H9 (cell line): ENCODE measurements at places on chromosomes 1 and 21. TPM values are rescaled to one million over a fixed set of nuclear protein-coding genes. Genes with fewer than 3 reads are reported as not detected.
A peak's percentile ranks its signal among the peaks of the same experiment; 100 is the strongest.

The TNFAIP8L2 gene
- not detected in 2 replicates for total RNA-seq

The KPRP gene
- total RNA-seq, result not detected in 2 replicates

The INTS11 gene
- 138 and 139 TPM in 2 replicates for total RNA-seq

The LAMC2 gene
- 6.8 and 7.4 TPM in 2 replicates for total RNA-seq

The NUDT4B gene
- total RNA-seq, result not detected in 2 replicates

DNA sequence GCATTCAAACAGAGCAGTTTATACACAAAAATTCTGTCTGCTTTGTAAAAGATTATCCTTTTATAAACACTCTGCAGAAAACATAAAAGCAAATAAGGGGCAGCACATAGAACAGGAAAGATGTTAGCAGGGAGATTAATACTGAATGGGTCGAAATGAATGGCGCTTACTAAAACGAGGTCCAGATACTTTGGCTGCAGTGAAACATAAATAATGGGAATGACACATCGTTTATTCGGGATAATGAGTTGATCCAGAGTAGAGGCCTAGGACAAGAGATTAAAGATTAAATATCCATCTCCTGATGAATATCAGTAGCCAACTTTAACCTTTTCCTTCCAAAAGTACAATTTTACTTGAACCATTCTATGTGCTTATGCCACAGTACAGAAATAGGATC is 54.4 kb upstream of the PROX1 start:
- H3K4me3 ChIP-seq, result no peak overlapping the region
- H3K27ac ChIP-seq, result no peak overlapping the region
- H3K4me1 ChIP-seq, result no peaks in the 10 kb centered on the region
- H3K36me3 ChIP-seq, result no peaks in the 10 kb centered on the region

- H3K4me1 ChIP-seq, result no peaks in the 10 kb centered on the region
- H3K4me3 ChIP-seq, result no peak overlapping the region
- no peaks in the 10 kb centered on the region for H3K27me3 ChIP-seq
Measured at GRCh38 chr1:218250492-218250891, 34.6 kb upstream of the RRP15 start.

- H3K27me3 ChIP-seq, result no peaks in the 10 kb centered on the region
- no peak for DNase-seq
- no peaks in the 10 kb centered on the region; the same call in 2 of the 3 replicates for H3K36me3 ChIP-seq
- no peak overlapping the region for H3K27ac ChIP-seq
Measured at GRCh38 chr1:27137544-27138075, 17.3 kb downstream of the SLC9A1 start.

- H3K36me3 ChIP-seq, result no peaks in the 10 kb centered on the region
- H3K27ac ChIP-seq, result no peak within 1 kb of the TSS
- DNase-seq, result no peak
- H3K27me3 ChIP-seq, result no peaks in the 10 kb centered on the region
- H3K4me3 ChIP-seq, result no peak within 1 kb of the TSS
Measured at GRCh38 chr1:192575499-192576189, at the start of gene RGS1. Gene RGS1, plus strand, starts transcription at chr1:192575773. Its CDS starts 20 bp downstream, at chr1:192575793.

DNA sequence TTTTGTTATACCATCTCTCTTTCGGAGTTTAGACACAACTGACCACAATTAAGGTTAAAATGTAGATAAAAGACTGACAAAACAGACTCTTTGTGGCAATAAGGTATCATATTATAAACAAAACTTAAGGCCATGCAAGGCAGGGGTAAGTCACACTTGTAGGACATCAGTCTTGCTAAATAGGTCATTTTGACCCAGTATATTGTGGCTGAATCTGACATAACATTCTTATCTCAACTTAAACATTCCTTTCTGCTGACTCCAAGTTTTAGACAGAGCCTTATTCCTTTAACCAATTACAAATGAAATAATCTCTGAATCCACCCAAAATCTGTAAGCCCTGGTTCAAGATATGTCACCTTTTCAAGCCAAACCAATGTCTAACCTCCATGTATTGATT is 733.4 kb upstream of the B3GALT2 start:
- H3K27ac ChIP-seq, result no peak overlapping the region
- H3K36me3 ChIP-seq, result peaks cover 2% of the 10 kb centered on the region; the same call in 1 of the 2 replicates
- H3K4me3 ChIP-seq, result no peak overlapping the region
- no peaks in the 10 kb centered on the region for H3K27me3 ChIP-seq

DNA sequence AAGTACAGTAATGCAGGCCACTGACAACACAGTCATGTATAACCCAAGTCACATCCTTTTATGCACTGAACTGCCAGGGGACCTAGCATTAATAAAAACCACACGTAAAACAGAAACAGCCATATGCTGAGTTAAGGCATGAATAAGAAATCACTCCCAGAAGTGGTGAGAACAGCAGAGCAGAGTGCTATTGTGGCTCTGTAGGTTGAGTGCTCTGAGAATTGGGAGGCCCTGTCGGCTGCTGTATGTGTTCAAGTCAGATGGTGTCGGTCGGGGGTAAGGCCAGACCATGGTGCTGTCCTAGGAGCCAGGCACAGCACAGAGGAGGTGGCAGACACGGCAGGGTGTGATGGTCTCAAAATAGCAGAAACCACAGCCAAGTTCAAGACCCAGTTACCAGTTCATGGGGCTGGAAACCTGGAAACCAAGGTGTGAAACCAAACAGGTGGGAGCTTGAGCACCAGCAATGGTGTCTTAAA is 126.6 kb upstream of the COA6 start:
- H3K4me1 ChIP-seq, result no peaks in the 10 kb centered on the region
- DNase-seq, result peak; percentile 8
- H3K27ac ChIP-seq, result no peak overlapping the region
- H3K4me3 ChIP-seq, result no peak overlapping the region

- H3K36me3 ChIP-seq, result no peaks in the 10 kb centered on the region
- H3K4me1 ChIP-seq, result no peaks in the 10 kb centered on the region
- H3K27ac ChIP-seq, result no peak overlapping the region
- no peaks in the 10 kb centered on the region for H3K27me3 ChIP-seq
- no peak overlapping the region for H3K4me3 ChIP-seq
Measured at GRCh38 chr21:33317786-33318486, 6.8 kb upstream of the IFNAR1 start.

- H3K36me3 ChIP-seq, result no peaks in the 10 kb centered on the region; the same call in 2 of the 3 replicates
- DNase-seq, result no peak
- H3K27ac ChIP-seq, result no peak overlapping the region
- no peaks in the 10 kb centered on the region for H3K27me3 ChIP-seq
- no peaks in the 10 kb centered on the region for H3K4me1 ChIP-seq
Measured at GRCh38 chr1:221850470-221851187, 108.7 kb upstream of the DUSP10 start.

- H3K27me3 ChIP-seq, result no peaks in the 10 kb centered on the region
- no peak for DNase-seq
- no peaks in the 10 kb centered on the region; the same call in 1 of the 2 replicates for H3K4me1 ChIP-seq
- H3K36me3 ChIP-seq, result peaks cover 69% of the 10 kb centered on the region
- no peak overlapping the region for H3K4me3 ChIP-seq
Measured at GRCh38 chr21:44773291-44773932, 28.2 kb downstream of the UBE2G2 start.

DNA sequence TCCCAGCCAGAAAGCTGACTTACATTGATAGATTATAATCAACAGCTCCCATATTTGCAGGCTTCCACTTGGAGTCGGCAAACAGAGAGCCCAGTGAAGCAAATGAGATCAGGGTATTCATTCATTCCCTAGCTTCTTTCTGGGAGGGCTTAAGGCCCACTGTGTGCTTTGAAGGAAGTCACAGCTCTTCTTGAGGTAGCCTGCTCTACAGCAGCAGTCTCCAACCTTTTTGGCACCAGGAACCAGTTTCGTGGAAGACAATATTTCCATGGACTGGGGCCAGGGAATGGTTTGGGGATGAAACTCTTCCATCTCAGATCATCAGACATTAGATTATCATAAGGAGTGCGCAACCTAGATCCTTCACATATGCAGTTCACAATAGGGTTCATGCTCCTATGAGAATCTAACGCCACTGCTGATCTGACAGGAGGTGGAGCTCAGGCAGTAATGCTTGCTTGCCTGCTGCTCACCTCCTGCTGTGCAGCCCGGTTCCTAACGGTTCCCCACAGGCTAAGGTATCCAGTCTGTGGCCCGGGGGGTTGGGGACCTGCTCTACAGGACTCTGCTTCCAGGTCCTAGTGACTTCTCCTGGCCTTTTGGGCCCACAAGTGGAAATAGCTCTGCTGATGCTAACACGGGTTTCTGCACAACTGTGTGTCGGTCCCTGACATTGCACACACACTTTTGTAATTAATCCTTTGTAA is 13.7 kb upstream of the ADAM30 start:
- H3K27ac ChIP-seq, result no peak overlapping the region
- H3K4me3 ChIP-seq, result no peak overlapping the region
- DNase-seq, result no peak

DNA sequence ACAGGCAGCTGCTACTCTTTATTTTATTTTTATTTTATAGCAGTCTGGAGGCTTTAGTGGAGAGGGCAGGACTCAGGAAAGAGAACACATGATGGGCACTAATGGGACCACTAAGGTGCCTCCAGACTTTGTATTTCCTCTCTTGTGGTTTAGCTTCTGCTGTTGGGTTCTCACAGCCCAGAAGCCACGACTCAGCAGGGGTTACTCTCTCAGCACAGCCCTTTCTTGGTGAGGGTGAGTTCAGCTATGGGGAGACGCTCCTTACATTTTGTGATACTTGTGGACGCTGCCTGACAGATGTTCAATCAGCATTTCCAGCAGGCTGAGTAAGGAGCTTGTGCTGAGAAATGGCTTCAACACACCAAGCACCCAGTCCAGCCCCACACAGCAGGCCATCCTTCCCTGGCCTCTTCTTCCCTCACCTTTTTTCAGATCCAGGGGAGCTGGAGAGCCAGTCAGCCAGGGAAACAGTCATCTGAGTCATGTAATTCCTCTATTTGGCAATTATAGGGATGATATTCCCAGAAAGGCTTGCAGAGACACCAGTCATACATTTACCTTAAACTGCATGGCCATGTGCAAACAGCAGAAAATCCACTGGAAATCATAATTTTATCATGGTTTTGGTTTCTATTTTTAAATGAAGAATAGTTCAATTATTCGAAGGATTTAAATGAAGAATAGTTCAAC is 53.2 kb upstream of the RAB3GAP2 start:
- H3K4me1 ChIP-seq, result no peaks in the 10 kb centered on the region; the same call in 1 of the 2 replicates
- no peak for DNase-seq
- no peaks in the 10 kb centered on the region for H3K27me3 ChIP-seq

DNA sequence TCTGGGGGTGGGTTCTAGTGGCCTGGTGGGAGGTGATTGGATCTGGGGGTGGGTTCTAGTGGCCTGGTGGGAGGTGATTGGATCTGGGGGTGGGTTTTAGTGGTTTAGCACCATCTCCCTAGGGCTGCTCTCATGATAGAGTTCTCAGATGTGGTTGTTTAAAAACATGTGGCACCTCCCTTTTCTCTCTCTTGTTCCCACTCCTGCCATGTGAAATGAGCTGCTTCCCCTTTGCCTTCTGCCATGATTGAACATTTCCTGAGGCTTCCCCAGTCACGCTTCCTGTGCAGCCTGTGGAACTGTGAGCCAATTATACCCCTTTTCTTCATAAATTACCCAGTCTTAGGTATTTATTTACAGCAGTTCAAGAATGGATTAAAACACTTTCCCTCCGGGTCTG is 327.3 kb upstream of the AJAP1 start:
- H3K4me3 ChIP-seq, result no peak overlapping the region
- no peaks in the 10 kb centered on the region for H3K27me3 ChIP-seq
- no peak overlapping the region for H3K27ac ChIP-seq
- no peaks in the 10 kb centered on the region for H3K36me3 ChIP-seq
- no peak for DNase-seq
- H3K4me1 ChIP-seq, result no peaks in the 10 kb centered on the region

- no peak overlapping the region for H3K27ac ChIP-seq
- no peak overlapping the region for H3K4me3 ChIP-seq
- H3K36me3 ChIP-seq, result no peaks in the 10 kb centered on the region
- no peaks in the 10 kb centered on the region for H3K27me3 ChIP-seq
- no peak for DNase-seq
Measured at GRCh38 chr1:71586030-71586429, 505.2 kb upstream of the ZRANB2 start.

DNA sequence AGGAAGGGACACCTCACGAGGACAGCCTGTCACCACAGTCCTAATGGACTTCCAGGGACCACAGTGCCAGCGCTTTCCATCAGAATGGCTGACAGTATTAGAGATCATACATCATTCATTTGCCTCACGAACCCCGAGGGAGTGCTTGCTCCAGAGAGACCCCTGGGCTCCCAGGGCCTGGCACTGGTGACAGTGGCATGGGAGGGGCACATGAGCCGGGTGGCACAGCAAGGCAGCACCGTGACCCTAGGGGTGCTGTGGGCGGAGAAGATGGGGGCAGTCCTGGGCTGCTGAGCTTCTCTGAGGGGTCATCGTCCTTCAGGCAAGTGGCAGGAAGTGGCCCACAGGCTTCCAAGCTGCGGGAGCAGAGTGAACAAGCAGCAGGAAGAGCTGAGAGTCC is 16.4 kb upstream of the TSPEAR start:
- H3K27me3 ChIP-seq, result no peaks in the 10 kb centered on the region; the same call in 1 of the 2 replicates
- DNase-seq, result peak; percentile 26
- no peaks in the 10 kb centered on the region for H3K36me3 ChIP-seq
- no peaks in the 10 kb centered on the region for H3K4me1 ChIP-seq
- no peak overlapping the region for H3K4me3 ChIP-seq
- H3K27ac ChIP-seq, result no peak overlapping the region

GRCh38 chr1:224054012-224054411 is 59.9 kb upstream of the FBXO28 start:
- no peaks in the 10 kb centered on the region for H3K27me3 ChIP-seq
- no peak overlapping the region for H3K27ac ChIP-seq
- peaks cover 4% of the 10 kb centered on the region for H3K36me3 ChIP-seq
- H3K4me3 ChIP-seq, result no peak overlapping the region
